Stimulated activated CD4-positive, alpha-beta T cell treated with anti-CD3 and anti-CD28 coated beads, Interleukin-1b, Interleukin-23, amount 100 ng/mL, for 4 hours (primary cell): ENCODE measurements at places on chromosomes 12 and 14.

- DNase-seq, result no peak
Observed at GRCh38 chr14:81192594-81192993, 28.2 kb downstream of the GTF2A1 start.

- no peak for DNase-seq
Observed at GRCh38 chr12:46843811-46844210, 18.0 kb upstream of the SLC38A4 start.

- DNase-seq, result no peak
Observed at GRCh38 chr12:19978193-19978592, 390.1 kb upstream of the PDE3A start.

DNA sequence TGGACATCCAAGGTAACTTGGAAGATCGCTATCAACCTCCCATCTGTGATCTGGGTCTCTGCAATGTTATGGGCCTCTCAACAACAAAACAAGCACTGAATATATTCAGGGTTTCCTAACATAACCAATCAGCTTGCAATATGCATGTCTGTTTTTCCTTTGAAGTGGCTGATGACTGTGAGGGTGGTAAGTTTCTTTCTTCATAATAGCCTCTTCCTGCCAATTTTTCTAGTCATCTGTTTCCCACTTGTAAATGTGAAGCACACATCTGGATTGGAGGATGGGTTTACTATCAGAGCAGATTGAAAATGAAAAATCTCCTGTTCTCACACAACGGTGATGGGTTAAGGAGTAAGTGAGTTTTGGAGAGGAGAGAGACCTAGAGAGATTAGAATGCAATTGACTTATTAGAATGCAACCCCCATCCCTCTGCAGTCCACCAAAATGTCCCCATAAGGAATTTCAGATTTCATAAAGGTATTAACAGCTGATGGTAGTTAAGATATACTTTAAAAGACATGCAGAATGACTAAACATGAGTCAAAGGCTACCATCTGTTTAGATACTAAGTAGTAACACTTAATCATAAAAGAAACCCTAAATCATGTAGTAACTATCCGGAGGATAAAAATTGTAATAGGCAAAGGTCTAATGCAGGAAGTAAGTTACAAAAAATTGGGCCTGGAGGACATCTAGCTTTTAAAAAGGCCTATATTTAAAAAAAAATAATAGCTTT, 58.4 kb upstream of the SAV1 start:
- DNase-seq, result peak; percentile 1

GRCh38 chr14:75277008-75277814, 1.4 kb upstream of the FOS start:
- no peak for DNase-seq

DNA sequence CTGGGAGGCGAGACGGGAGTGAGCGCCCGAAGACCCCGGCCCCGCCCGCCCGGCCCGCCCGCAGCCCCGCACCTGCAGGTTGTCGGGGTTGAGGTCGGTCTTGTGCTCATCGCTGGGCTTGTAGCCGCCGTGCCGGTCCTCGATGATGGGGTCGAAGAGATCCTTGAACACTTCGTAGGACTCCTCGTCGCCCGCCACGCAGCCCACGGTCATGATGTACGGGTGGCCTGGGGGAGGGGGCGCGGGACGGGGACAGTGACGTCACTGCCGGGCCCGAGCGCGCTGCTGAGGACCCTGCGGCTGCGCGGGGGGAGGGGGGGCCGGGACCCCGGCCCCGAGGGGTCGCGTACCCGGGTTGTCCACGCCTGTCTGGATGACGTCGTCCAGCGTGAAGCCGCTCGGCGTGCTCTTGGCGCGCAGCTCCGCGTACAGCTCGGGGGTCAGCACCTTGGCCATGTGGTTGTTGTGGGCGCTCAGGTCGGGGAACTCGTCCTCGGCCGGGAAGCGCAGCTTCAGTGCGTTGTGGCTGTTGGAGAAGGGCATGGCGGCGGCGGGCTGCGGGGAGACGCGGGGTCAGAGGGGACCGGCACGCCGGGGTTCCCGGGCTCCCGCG, 573 bp downstream of the CKB start:
- DNase-seq, result no peak

DNA sequence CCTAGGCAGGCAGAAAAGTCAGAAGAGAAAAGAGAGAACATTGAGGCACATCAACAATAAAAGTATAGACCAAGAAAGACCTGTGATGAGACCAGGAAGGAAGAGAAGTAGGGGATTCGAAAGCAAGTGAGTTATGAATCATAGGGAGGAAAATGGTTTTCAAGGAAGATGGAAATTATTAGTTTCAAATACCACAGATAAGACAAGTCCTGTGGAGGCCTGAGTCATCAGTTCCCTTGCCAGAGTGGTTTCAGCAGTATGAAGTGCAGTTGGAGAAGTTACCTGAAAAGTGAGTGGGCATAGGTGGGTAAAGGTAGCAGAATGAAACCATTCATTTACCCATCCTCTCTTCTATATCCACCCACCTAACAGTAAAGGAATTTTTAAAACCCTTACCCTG, 25.2 kb upstream of the TSPAN8 start:
- DNase-seq, result no peak

DNA sequence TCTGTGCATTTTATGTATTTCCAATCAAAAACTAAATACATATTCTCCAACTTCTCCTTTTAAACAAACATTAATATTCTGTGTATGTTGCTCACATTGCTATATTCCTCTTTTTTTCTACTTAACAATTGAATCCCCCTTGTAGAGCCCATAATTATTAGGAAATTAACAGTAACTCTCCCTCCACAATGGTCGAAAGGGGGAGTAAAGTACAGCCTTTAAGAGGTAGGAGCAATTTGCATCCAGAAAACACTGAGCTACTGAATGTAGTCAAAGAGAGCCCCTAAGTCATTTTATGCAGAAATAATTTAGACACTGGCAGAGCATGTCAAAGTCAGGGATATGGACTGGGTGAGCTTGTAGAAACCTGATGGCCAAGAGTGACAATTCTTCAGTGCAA, 57.2 kb upstream of the SCN8A start:
- DNase-seq, result no peak

- DNase-seq, result no peak
Observed at GRCh38 chr12:49487605-49488004, 51.2 kb upstream of the KCNH3 start.

DNA sequence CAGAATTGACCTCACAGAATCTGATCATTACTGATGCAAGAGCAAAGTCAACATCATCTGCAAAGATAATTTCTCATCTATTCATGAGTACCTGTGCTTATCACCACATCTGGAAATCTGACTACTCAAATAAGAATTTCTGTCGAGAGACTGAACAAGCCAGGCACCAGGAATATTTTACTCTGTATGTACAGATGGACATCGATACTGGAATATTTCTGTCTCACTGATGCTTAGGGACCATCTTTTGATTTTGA, 105.2 kb downstream of the BICD1 start:
- no peak for DNase-seq

DNA sequence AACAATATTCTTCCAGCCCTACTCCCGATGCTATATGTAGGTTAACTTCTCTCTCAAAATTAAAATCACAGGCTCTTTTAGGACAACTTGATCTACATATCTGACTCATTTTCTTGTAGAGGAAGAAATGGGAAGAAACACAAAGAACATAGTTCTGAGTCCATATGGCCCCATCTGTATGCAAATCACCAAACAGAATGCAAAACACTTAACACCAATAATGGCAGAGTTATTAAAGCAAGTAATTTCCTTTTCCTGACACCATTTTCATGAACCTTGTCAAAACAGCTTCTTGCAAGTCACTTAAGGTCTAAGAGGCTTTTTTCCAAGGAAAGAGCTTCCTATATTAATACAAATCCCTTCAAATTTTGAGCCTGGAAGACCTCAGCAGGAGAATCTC, 300.4 kb upstream of the CLEC14A start:
- DNase-seq, result no peak

DNA sequence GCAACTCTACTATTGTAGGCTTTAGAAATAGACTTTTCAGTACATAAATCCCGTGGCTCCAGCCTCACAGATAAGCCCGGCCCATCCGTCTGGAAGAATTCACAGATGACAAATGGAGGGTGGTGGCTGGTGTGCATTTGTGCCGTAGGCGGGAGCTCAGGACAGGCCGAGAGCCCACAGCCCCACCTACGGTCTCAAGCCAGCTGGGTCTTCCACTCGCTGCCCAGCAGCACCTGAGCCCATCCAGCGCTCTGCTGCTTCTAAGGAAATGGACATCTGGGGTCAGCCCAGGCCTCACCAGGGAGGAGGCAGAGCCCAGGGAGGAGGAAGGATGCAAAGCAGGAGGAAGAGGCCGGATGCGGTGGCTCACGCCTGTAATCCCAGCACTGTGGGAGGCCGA, 72.8 kb downstream of the KIF26A start:
- no peak for DNase-seq

DNA sequence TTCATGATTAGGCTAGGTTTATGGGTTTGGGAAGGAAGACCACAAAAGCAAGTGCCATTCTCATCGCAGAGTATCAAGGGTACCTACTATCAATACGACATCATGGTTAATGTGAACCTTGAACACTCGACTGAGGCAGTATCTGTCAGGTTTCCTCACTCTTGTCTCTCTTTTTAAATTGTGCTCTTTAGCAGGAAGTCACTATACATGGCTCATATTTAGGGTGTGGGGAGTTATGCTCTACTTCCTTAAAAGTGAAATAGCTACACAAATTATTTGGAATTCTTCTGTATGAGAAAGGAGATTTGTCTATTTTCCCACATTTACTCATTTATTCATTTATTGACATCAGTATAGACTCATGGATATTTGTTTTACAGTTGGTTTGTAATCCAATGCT, 5.9 kb upstream of the CLEC4E start:
- no peak for DNase-seq

DNA sequence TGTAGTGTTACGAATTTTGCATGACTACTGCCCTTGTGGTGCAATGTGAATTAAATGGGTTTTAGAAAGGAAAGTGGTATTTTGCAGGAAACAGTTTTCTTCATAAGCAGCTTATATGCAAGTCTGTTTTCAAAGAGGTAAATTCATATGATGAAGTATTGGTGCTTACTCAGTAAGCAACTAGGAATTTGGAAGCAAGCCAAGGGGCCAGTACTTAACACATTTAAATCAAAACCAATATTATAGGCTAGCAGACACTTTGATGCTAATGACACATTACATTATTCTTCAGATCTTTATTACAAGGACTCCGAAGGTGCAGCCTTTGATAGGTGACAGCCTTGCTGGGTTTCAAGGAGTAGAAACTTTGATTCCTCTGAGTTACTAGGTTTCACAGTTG, 23.1 kb downstream of the MGAT4C start:
- DNase-seq, result no peak
